ENCODE measurements at places on chromosomes 5 and 9.

DNA sequence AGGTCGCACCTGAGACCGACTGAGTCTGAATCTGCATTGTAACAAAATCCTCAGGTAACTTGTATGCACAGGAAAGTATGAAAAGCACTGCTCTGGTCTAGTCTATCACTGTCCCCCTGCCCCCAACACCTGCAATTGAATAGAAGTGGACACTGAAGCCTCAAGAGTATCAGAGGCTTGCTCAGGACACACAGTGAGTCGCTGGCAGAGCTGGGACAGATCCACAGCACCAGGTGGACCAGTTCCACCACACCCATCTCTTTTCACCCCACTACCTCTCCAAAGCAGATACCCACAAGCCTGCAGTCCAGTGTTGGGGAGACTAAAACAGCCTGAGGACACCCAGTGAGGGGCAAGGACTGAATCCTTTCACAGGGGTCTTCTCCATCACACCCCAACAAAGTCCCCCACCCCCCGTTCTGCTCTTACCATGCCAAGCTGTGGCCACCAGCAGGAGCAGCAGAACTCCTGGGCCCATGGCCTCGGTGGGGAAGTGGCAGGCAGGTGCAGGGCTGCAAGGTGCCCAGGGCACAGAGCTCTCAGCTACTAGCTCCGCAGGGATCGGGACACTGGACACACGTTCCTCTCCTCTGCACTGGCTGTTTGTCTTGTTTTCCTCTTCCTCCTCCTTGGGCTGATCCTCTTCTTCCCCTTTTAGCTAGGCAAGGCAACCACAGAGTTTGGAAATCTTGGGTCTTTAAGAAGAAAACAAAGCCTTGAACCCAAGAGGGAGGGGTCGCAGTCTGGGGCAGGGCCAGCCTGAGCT lies at the start of gene CSF1R:
Gene CSF1R, minus strand, starts transcription at position 605 of the 766 bp plus-strand sequence. Its CDS starts 127 bp downstream, at position 478.
- H3K4me1 ChIP-seq = no peaks in the 10 kb centered on the region
- H3K36me3 ChIP-seq = no peaks in the 10 kb centered on the region
- H3K27me3 ChIP-seq = no peaks in the 10 kb centered on the region
- H3K4me3 ChIP-seq = no peak within 1 kb of the TSS
- no peak within 1 kb of the TSS for H3K27ac ChIP-seq

GRCh38 chr9:7849362-7849761 lies 49.8 kb upstream of the DMAC1 start:
- no peaks in the 10 kb centered on the region for H3K27me3 ChIP-seq
- no peak overlapping the region for H3K4me3 ChIP-seq
- no peak overlapping the region for H3K27ac ChIP-seq
- H3K4me1 ChIP-seq = no peaks in the 10 kb centered on the region
- no peak for DNase-seq

- no peaks in the 10 kb centered on the region for H3K36me3 ChIP-seq
- H3K27me3 ChIP-seq = no peaks in the 10 kb centered on the region
- H3K4me3 ChIP-seq = no peak overlapping the region
- no peaks in the 10 kb centered on the region for H3K4me1 ChIP-seq
- DNase-seq = peak; percentile 80
Measured at GRCh38 chr5:165805756-165806155, 2300.3 kb downstream of the MAT2B start.

DNA sequence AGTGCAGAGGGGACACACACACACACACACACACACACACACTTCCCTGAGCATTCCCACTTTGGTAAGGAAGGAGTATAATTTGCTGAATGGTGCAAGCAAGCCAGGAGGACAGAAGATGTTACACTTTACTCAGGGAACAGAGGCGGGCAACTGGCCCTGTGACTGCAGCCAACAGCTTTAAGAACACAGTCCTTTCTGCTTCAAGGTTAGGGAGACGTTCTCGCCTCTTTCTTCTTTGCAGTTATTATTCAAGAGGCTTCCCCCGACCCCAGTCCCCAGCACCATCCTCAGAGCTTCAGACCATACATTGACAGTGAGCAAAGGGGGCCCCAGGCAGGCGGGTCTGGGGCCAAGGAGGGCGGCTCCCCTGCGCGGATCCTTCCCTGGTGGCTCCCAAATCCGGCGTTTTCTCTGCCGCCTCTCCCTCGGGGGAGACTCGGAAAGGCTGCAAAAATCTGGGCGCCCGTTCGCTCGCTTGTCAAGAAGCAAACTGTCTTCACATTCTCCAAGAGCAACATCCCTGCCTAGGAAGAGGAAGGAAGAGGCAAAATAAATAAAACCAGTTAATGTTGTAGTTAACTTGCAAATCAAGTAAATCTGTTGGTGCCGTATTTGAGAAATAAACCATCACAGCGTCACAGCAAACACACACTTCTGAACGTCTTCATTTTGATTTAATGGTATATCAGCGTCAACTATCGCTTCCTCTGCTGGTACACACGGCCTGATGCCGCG lies 3.8 kb upstream of the LHX2 start:
- no peak overlapping the region for H3K27ac ChIP-seq
- DNase-seq = peak; percentile 37
- H3K4me1 ChIP-seq = peaks cover 8% of the 10 kb centered on the region
- H3K36me3 ChIP-seq = no peaks in the 10 kb centered on the region
- no peak overlapping the region for H3K4me3 ChIP-seq
- peaks cover 62% of the 10 kb centered on the region for H3K27me3 ChIP-seq

DNA sequence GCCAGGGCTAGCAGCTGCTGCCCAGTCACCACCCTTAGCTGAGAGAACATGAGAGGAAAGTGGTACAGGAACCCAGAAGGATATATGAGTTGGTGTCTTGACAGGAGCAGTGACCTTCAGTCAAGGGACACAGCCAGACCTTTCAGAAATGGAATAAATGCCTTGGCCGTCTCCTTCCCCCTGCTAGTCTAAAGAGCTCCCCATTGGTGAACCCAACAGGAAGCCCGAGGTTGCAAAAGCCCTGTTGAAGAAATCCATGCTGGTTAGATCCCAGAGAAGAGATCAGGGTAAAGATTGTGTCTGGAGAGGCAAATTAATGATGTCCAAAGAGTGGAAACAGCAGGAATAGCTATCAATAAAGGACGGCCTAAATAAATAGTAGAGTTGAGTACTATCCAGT lies 244.5 kb downstream of the NR3C1 start:
- no peak overlapping the region for H3K4me3 ChIP-seq
- H3K27ac ChIP-seq = no peak overlapping the region
- no peaks in the 10 kb centered on the region for H3K36me3 ChIP-seq
- DNase-seq = no peak
- peaks cover 2% of the 10 kb centered on the region for H3K4me1 ChIP-seq
- H3K27me3 ChIP-seq = no peaks in the 10 kb centered on the region

- no peak for DNase-seq
- H3K27ac ChIP-seq = no peak overlapping the region
- H3K27me3 ChIP-seq = no peaks in the 10 kb centered on the region
- H3K36me3 ChIP-seq = no peaks in the 10 kb centered on the region
- no peaks in the 10 kb centered on the region for H3K4me1 ChIP-seq
Measured at GRCh38 chr9:93255994-93256877, 72.3 kb downstream of the WNK2 start.

DNA sequence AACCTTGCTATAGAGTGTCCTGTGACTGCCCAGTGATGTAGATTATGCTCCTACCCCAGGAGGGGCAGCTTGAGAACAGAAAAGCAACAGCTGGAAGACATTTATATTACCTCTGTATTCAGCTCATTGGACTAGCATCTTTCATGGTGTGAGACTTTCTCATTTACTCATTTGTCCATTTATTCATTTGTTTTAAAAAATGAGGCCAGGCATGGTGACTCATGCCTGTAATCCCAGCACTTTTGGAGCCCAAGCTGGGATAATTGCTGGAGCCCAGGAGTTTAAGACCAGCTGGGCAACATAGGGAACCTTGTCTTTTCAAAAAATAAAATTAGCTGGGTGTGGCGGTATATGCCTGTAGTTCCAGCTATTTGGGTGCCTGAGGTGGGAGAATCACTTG lies 130.0 kb upstream of the LHFPL2 start:
- H3K4me3 ChIP-seq = no peak overlapping the region
- H3K27ac ChIP-seq = no peak overlapping the region
- H3K36me3 ChIP-seq = no peaks in the 10 kb centered on the region
- no peaks in the 10 kb centered on the region for H3K27me3 ChIP-seq

DNA sequence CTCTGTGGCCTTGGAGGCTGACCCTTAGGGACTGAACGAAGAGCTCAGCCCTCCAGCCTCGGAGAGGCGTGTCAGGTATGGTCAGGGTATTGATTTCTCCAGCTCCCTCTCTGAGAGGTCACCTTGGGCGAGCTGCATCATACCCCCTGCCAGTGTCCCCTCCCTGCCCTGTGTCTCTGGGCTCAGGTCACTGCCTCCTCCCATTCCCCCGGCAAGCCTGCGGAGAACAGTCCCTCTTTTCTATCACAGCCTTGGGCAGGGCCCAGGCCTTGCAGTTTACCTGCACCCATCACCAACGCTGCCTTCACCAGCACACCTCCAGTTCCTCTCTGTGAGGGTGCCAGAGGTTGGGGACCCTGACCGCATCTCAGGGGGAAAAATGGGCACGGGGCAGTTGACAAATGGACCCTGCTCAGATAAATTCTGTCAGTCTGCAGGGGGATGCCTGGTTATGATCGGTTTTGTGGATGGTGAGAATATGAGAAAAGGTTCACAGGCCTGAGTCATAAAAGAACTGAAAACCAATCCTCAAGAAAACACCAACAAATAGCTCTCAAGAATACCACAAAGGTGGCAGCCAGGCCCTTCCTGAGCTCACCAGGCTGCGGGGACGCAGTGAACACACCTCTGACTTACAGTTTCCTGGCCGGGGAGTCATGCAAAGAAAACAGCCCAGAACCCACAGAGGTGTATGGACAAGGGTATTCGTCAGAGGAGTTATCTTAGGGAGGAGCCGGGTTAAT lies 24.7 kb upstream of the RXRA start:
- H3K27me3 ChIP-seq = no peaks in the 10 kb centered on the region
- no peak for DNase-seq
- no peak overlapping the region for H3K27ac ChIP-seq
- no peak overlapping the region for H3K4me3 ChIP-seq
- no peaks in the 10 kb centered on the region for H3K4me1 ChIP-seq

DNA sequence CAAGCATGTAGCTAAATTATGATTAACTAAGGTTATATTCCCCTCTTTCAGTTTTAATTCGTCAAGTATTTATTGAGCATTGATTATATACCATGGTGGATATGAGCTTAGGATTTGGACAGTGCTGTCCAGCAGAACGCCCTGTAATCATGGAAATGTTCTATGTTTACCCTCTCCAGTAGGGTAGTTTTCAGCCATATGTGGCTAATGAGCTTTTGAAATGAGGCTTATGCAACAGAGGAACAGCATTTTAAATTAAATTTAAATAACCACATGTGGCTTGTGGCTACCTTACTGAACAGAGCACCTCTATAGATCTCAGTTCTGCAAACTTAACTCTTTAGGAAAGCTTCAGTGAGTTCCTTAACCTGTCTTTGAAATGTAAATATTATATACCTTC lies 59.1 kb downstream of the JMY start:
- H3K27me3 ChIP-seq = no peaks in the 10 kb centered on the region
- H3K4me1 ChIP-seq = no peaks in the 10 kb centered on the region
- H3K27ac ChIP-seq = no peak overlapping the region
- no peak for DNase-seq

- H3K4me3 ChIP-seq = no peak overlapping the region
- peaks cover 2% of the 10 kb centered on the region for H3K4me1 ChIP-seq
- peak; percentile 48 for DNase-seq
- peak overlapping the region; percentile 5 for H3K27ac ChIP-seq
- H3K36me3 ChIP-seq = peaks cover 7% of the 10 kb centered on the region
Measured at GRCh38 chr5:14399054-14399692, 182.4 kb upstream of the OTULINL start.

GRCh38 chr9:107112707-107113243 lies 170.3 kb upstream of the RAD23B start:
- no peaks in the 10 kb centered on the region for H3K36me3 ChIP-seq
- no peaks in the 10 kb centered on the region for H3K4me1 ChIP-seq
- DNase-seq = no peak
- H3K27ac ChIP-seq = no peak overlapping the region
- no peak overlapping the region for H3K4me3 ChIP-seq

DNA sequence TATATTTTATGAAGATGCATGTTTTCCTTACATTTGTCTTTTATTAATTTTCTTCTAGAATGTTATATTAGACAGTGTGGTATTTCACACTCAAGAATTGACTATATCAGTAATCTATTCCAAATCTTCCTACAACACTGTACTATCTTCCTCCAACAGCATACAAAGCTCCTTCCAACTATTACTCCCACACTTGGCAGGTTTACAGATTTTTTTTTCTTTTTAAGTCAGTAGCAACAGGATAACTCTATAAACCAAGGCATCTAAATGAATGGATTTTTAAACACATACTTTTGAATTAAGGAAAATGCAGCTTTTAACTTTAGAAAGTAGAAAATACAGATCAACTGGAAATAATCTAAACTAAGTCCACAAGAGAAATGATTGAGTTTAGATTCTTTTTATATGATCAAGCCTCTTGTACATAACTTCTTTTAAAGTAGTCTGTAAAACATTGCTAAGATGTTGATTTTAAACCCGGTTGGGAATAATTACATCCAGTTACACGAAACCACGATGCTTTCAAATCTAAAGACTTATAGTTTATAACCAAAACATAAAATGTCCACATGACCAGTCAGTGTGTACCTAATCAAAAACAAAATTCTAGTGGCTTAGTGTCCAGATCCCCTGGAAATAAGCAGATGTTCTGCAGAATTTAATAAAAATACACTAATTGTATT lies 281.6 kb downstream of the ADAMTS6 start:
- H3K4me1 ChIP-seq = peaks cover 3% of the 10 kb centered on the region
- no peaks in the 10 kb centered on the region for H3K36me3 ChIP-seq
- no peak for DNase-seq
- H3K27me3 ChIP-seq = no peaks in the 10 kb centered on the region
- H3K4me3 ChIP-seq = no peak overlapping the region
